ENCODE measurements at places on chromosomes 12 and 14.

DNA sequence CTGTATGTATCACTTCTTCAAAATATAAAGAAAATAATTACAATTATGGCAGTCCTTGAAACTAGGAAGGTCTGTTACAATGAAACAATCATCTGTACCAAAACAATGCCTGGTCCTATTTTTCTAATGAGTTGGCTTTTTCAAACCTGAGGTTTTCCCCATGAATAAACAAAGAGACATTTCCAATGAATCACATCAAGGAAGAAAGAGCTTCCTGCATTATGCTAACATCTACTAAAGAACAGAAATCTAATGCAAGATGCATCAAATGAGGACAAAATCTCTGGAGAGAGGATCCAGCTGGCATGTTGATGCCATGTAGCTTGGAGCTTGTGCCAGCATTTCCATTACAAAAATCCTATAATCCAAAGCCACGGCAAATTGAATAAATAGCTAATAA lies 29.3 kb downstream of the NIN start:
- no peak for DNase-seq

- DNase-seq = no peak
Measured at GRCh38 chr14:95903616-95904107, 27.0 kb downstream of the TUNAR start.

GRCh38 chr12:75341873-75342272 lies 7.4 kb downstream of the GLIPR1L1 start:
- no peak for DNase-seq

GRCh38 chr14:73763396-73763795 lies 49.2 kb upstream of the PNMA1 start:
- DNase-seq = no peak

- DNase-seq = no peak
Measured at GRCh38 chr12:108319277-108320234, 19.6 kb downstream of the CMKLR1 start.

DNA sequence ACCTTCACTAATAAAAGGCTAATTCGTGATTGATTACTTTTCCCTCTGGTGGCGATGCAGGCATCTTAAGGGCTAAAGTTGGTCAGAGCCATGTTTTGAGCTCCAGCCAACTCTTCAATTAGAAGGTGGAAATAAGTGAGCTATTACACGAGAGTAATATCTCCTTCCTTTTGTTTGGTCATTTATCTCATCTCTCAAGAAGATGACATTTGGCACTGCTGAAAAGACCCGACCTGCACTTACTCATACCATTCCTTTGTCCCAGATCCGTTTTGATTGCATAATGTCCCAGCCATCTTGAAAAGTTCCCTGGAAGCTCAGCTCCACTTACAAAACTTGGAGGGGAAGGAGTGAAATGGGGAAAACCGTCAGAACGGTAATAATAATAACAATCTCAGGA lies 316.2 kb downstream of the VRK1 start:
- DNase-seq = no peak

DNA sequence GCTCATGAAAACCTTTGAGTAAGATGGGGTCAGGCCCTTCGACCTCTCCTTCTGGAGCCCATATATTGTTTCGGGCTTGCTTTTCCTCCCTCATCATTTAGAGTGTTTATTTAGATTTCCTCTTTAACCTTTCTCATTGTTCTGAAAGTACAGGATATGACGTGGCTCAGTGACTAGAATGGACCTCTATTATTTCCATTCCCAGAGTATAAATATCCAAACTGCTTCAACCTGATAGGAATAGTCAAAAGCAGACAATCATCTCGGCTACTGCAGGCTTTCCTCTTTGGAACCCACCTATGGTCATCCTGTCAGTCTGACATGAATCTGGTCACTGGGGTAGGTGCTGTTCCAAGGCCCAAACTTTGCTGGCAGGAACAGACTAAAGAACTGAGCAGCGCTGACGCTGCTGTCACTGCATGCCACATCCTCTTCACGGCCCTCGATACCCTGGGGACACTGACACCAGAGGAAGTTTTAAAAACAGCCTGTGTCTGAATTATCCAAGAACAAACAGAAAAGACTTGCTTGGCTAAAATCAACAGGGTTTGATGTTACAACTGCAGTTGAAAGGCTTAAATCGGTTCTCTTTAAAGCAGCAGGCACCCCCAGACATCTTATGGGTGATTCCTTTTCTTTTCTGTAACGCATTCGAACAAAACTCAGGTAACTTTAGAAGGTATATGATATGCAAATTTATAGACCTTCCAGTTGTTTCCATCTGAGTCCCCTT lies 5.0 kb upstream of the DDX47 start:
- peak; percentile 38 for DNase-seq

- no peak for DNase-seq
Measured at GRCh38 chr14:99944241-99944651, 121.0 kb upstream of the EVL start.

- DNase-seq = no peak
Measured at GRCh38 chr14:104359969-104360442, 219.6 kb upstream of the C14orf180 start.

- no peak for DNase-seq
Measured at GRCh38 chr12:124633365-124634362, 66.3 kb upstream of the NCOR2 start.

- DNase-seq = no peak
Measured at GRCh38 chr14:23435543-23436326, at the start of gene MYH7. MYH7 (minus strand) TSS chr14:23435660; CDS start chr14:23433732, 1,928 bp downstream.

DNA sequence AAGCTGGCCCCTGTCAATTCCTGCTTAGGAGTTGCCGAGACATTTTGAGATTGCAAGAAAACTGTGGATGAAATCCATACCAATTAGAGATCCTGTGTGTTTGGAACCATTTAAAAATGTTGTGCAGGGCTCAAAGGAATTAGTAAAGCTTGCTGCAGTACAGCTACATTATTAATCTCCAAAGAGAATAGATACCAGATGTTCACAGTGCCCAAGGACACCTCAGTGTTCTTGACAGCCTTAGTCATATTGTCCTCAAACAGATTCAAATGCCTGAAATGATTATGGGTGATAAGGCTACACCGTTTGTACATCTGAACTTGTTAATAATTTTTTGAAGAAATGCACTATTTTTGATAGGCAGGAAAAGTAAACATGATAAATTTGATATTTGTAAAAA lies 164.6 kb downstream of the MSRB3 start:
- DNase-seq = no peak

- DNase-seq = no peak
Measured at GRCh38 chr12:68157380-68157779, 2.2 kb downstream of the IFNG start.

DNA sequence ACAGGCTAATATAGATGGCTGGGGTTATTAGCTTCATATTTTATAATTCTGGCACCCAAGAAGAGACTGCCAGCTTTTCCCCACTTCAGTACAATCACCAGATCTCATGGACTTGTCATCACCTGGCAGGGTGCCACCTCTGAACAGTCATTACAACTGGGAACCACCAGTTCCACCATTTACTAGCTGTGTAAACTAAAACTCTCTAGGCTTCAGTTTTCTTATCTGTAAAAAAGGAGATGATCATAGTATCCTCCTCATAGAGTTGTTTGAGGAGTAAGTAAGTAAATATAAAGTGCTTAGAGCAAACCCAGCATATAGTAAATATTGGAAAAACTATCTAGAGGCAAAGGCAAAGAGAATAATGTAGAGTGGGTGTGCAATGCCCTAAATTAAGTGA lies 19.3 kb downstream of the CPNE8 start:
- no peak for DNase-seq

DNA sequence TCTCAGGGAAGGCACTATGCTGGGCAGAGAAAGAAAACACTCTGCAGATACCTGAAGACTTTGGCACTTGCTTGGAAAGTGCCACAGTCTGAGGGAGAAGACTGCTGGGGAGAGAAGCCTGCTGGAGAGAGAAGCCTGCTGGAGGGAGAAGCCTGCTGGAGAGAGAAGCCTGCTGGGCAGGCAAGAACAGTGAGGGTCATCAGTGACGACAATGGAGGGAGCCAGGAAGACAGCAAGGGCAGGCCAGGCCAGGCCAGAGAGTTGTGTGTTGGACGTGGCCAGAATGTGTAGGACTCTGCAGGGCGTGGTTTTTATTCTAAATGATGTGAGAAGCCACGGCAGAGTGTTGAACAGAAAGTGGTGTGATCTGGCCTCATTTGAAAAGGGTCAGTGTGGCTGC lies 185.3 kb upstream of the ABCD2 start:
- no peak for DNase-seq

- DNase-seq = no peak
Measured at GRCh38 chr12:115984616-115985015, 292.9 kb downstream of the MED13L start.

GRCh38 chr14:86299994-86300393 lies 770.0 kb downstream of the FLRT2 start:
- no peak for DNase-seq

GRCh38 chr12:114018669-114019068 lies 52.5 kb upstream of the RBM19 start:
- DNase-seq = no peak

- no peak for DNase-seq
Measured at GRCh38 chr14:106207316-106207715, 680.9 kb downstream of the TMEM121 start.

DNA sequence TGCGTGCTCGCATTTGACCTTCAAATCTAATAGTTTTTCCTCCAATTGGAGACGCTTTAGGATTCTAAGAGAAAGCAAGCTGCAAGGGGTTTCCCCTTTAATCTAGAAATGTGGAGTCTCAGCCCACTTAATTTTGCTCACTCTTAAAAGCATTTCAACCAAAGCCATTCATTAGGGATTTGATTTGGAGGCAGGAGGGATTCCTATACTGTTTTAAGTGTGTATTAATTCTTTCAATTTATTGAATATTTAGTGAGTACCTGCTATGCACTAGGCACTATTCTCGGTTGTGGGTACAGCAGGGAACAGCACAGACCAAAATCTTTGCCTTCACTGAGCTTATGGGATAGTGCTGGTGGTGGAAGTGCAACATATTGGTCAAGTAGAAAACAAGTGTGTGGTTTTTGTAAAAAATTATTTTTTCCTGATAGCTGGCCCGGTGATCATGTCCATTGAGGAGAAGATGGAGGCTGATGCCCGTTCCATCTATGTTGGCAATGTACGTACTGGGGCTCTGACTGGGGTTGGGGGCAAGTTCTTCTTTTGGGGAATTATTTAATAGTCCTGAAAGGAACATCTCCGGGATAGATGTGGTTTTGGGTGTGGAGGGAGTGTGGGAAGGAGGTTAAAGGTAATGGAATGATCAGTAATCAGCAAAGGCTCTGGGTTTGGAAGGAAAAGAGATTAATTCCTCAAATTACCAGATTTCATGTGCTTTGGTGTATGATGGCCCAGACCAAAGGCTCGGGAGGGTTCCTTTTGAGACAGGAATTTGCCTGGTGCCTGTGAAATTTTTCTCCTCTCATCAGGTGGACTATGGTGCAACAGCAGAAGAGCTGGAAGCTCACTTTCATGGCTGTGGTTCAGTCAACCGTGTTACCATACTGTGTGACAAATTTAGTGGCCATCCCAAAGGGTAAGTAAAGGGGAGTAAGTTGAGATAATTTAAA lies 1.6 kb downstream of the PABPN1 start:
- DNase-seq = no peak

DNA sequence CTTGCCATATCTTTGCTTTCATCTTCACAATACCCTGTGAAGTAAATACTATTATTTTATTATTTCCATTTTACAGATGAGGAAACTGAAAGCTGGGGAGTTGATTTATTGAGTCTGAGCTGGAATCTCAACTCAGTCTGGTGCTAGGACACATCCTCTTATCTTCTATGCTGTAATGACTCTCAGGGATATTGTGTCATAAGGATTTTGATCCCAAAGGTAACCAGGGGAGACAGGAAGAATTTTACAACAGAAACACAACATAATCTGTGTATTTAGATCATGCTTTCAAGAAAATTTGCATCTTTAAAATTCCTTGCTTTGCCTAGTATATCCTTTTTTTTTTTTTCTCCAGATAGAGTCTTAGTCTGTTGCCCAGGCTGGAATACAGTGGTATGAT lies 123.3 kb upstream of the BTG1 start:
- no peak for DNase-seq

- no peak for DNase-seq
Measured at GRCh38 chr12:4215229-4216186, 58.1 kb upstream of the CCND2 start.

- DNase-seq = no peak
Measured at GRCh38 chr14:93713726-93714405, 74.4 kb downstream of the PRIMA1 start.

- DNase-seq = no peak
Measured at GRCh38 chr12:67137256-67137655, 131.9 kb upstream of the CAND1 start.

- no peak for DNase-seq
Measured at GRCh38 chr12:106631150-106631549, 48.3 kb downstream of the RFX4 start.

- DNase-seq = no peak
Measured at GRCh38 chr12:89663577-89664357, 44.9 kb downstream of the ATP2B1 start.

DNA sequence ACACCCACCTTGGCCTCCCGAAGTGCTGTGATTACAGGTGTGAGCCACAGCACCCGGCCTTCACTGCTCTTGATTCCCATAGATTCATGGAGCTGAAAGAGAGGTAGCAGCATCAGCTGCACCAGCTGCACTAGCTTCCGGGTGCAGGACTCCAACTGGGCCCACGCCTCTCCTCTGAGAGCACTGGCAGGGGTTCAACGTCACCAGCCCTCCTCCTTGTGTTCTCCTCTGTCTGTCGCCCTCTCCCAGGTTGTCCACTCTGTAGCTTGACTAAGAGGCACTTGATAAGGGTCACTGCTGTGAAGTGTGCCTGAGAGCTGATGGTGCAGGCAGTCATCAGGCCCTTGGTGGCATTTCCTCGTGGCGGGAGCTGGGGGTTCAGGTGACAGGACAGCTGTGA lies 28.3 kb downstream of the MLXIP start:
- no peak for DNase-seq

DNA sequence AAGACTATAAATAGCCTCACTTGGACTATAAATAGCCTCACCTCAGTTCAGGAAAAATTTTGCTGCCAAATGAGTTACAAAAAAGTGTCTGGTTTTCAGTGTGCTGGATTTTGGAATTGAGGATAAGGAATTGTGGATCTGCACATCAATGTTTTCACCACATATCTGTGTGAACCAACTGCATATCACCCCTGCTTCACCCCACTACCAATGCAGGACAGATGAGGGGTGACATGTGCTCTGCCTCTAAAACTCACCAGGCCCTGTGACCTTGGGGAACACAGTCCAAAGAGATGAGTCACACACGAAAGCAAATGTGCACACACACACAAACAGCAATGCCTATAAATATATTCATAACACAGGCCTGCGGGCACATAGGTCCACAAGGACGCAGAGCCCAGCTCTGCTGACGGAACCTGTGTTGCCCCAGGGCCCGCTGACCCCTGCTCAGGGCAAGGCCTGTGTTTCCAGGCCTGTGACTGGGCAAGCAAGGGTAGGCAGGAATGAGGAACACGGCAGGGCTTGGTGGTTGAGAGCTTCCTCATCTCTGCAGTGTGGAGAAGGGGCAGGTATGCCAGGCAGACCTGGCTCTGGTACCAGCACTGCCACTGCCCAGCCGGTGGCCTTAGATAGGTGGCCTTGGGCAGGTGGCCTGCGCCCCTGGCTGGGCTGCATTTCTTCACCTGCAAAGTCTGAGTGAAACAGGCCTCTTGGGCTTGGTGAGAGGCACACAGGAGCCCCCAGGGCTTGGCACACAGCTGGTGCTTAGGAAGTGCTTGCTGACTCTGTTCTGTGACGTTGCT lies 82.4 kb downstream of the ARL6IP4 start:
- DNase-seq = no peak

- no peak for DNase-seq
Measured at GRCh38 chr12:95105540-95105939, 32.1 kb upstream of the NR2C1 start.

GRCh38 chr14:70113211-70113610 lies 75.5 kb downstream of the SLC8A3 start:
- DNase-seq = no peak

GRCh38 chr14:87080146-87080545 lies 912.8 kb downstream of the GALC start:
- no peak for DNase-seq

All from activated CD4-positive, CD25-positive, alpha-beta regulatory T cell (primary cell).